ENCODE measurements at places on chromosomes 3 and 15.

DNA sequence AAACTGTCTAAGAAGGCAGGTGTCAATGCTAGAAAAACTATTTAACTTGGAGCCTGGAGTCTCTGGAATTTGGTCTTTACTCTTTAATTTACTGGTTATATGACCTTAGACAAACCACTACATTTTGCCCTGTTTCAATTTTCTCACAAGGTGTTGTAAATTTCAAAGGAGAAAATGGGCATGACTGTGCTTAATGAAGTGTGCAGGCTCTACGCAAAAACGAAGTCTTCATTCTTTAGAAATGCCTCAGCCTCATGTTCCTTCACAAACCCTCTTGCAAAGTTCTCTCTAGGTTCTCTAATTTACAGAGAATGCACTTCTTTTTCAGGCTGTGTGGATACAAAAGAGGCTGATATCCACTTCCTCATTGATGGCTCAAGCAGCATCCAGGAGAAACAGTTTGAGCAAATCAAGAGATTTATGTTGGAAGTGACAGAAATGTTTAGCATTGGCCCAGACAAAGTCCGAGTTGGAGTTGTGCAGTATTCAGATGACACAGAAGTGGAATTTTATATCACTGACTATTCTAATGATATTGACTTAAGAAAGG is 39.1 kb downstream of the COL6A5 start:
- DNase-seq, result no peak

- DNase-seq, result peak; percentile 2
Measured at GRCh38 chr3:165742351-165742750, 94.9 kb downstream of the BCHE start.

- no peak for DNase-seq
Measured at GRCh38 chr3:16869261-16870005, 15.3 kb upstream of the PLCL2 start.

DNA sequence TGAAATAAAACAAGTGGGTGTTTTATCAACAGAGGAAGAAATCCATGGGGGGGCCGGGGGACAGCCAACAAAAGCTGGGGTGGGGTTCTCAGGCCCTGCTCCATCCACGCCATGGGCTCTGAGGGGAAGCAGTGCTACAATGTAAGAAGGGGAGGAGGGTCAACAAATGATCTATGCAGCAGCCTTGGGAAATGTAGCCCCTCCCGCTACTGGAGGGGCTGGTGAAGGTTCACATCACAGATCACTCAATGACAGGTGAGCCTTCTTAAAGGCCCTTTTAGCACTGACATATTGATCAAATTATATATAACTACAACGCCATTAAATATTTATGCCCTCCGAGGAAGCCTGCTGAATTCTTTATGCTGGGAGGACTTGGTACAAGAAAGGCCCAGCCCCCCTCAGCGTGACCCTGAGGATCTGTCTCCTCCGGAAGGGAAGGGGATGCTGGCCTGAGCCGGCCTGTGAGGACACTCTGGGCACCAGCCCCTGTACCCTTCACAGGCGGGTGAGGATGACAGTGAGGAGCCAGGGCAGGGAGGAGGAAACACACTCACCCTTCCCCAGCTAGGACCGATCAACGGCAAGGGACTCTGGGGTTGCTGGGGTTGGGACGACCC is 15.3 kb downstream of the TLE3 start:
- no peak for DNase-seq

DNA sequence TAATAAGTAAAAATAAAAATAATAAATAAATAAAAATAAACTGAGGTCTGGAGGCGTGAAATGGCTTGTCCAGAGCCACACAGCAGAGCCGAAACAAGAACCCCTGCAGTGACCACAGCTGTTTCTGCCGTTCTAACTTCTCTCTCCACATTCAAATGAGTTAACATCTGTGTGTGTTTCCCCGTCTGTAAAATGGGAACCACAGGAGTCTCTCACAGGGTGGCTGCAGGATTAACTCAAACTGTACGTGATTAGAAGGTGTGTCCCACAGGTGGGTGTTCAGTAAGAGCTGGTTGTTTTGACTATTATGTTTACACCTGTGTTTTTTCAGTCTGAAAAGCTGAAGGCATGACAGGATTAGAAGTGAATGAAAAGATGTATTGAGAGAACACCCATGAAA is 27.0 kb upstream of the MUC4 start:
- no peak for DNase-seq

GRCh38 chr15:68303560-68304436 is 26.3 kb downstream of the FEM1B start:
- no peak for DNase-seq

GRCh38 chr3:49700014-49700413 is 10.7 kb downstream of the RNF123 start:
- no peak for DNase-seq

GRCh38 chr3:150239766-150240165 is 168.3 kb upstream of the TSC22D2 start:
- no peak for DNase-seq

DNA sequence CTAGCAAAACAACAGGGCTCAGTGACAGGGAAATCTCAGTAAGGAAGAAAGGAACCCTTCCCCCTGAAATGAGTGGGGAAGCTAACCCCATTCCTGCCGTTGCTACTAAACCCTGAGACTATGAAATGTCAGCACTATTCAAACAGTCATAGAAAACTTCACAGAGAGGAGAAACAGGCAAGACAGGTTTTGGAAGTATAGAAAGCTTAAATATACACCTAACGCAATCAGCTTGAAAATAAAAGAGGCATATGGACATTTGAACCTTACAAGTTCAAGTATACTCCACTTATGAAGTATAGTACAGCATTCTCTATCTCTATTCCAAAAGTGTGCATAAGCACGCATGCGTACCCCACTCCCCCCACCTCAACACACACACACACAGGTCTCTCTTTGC is 17.6 kb upstream of the FRMD4B start:
- no peak for DNase-seq

- DNase-seq, result no peak
Measured at GRCh38 chr3:23161896-23162570, 41.1 kb upstream of the UBE2E2 start.

DNA sequence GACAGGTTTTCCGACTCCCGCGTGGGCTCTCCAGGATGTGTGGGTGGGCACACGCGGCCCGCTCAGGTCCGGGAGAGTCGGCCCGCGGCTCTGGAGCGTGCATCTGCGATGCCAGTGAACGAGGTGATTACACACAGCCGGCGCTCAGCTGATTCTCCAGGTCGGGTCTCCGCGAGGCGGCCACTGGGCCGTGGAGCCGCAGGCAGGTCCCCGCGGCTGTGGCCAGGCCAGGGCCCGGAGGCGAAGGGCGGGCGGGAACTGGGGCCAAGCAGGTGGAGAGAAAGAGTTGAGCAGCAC is 13.2 kb downstream of the PAK6 start:
- DNase-seq, result no peak

DNA sequence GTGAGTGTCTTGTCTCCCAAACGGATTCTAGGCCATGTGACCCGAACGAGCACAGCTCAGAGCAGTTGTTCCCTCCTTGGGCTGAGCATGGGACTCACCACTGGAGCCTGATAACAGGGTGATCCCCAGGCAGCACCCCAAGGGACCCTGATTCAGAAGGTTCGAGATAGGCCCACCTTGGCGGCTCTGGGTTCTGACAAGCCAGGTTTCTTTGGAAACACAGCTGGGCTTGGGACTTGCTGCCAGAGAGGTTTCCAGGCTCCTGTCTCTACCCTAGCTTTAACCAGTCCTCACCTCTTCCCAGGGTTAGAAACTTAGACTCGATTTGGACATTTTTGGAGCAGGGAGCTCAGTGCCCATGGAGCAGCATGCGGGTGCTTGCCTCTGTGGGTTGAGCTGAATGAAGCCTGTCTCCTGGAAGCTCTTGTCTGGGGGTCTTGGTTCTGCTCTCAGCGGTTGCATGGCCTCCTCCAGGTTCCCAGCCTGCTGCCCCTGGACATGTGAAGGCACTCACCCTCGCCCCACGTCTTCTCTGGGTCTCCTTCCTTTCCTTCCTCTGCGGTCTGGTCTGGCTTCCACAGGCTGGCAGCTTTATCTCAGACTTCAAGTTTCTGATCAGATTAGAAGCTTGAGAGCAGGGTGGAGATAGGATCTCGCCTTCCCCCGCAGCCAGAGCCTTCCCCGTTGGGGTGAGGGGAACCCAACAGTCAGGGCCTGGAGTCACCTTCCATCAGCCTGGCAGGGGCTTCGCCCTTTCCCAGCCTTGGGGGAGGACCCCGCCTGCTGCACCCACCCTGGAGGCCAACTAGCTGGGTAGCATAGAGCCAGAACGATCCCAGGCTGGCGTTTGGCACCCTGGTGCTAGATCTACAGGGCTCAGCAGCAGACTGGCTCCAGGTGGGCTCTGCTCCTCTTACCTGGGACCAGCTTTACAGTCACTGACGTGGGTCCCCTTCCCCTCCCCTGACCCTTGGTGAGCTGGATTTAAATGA is 21.0 kb downstream of the PAQR5 start:
- no peak for DNase-seq

GRCh38 chr3:71865727-71866126 is 80.8 kb upstream of the PROK2 start:
- DNase-seq, result no peak

- no peak for DNase-seq
Measured at GRCh38 chr3:22724420-22724819, 478.7 kb upstream of the UBE2E2 start.

GRCh38 chr3:40366203-40367162 is 20.5 kb upstream of the ENTPD3 start:
- no peak for DNase-seq

GRCh38 chr3:71045917-71046282 is 537.6 kb downstream of the FOXP1 start:
- no peak for DNase-seq

GRCh38 chr3:141754032-141754431 is 9.2 kb upstream of the GRK7 start:
- no peak for DNase-seq

DNA sequence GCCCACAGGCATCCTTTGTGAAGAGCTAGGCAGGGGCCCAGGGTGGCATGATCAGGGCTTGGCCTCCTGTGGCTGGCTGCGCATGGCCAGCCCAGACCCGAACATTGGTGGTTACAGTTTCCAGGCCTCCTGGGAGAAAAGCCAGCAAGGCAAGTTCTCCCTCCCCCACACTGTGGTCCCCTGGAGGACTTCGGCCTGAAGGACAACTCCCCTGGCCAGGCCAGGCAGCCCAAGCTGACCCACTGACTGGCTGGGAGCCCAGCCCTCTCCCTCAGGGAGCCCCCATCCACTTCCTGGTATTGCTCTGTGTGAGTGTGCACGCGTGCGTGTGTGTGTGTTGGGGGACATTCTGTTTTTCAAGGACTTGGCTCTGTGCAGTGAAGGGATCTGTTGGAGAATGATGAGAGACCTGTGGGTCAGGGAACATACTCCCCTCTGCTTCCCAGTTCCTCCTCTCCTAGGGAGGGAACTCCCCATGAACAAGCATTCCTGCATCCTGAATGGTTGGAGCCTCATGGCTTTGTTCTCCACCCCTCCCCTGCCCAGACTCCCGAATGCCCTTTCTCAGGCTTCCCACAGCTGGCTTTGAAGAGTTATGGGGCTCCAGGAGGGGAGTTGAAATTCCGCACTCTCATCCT is 29.5 kb downstream of the CORO2B start:
- DNase-seq, result peak; percentile 45

DNA sequence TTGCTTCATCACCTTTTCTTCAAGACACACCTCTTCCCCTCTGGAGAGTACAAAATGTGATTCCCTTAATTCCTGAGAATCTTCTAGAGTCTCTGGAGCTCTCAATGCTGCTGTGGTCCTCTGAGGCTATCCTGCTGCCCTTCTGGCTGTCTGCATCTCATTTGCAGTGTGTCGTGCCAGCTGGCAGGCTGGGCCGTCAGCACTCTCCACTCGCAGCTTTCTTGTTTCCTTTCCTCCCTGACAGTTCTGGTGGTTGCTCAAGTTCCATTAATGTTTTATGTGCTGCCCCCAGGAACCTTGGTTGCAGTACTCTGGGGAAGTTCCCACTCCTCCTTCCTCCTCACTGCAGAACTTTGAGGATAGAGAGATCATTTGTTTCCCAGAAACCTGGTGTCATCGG is 210.8 kb upstream of the ROPN1 start:
- no peak for DNase-seq

DNA sequence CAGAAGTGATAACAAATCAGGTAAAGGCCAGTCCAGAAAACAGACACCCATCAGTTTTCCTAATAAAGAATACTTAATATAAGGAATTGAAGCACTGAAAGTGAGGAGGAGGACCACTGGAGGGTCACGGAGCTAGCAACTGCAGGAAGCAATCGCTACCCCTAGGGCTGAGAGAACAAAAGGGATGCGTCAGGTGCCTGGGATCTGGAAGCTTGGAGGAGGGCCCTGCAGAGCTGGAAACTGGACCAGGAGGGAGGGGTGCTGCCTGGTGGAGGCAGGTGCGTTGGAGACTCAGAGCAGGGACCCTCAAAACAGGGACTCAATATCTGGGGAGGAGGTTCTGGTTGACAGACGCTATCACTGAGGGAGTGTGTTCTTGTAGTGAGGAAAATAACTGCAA is 308.1 kb upstream of the RASGRP1 start:
- no peak for DNase-seq

DNA sequence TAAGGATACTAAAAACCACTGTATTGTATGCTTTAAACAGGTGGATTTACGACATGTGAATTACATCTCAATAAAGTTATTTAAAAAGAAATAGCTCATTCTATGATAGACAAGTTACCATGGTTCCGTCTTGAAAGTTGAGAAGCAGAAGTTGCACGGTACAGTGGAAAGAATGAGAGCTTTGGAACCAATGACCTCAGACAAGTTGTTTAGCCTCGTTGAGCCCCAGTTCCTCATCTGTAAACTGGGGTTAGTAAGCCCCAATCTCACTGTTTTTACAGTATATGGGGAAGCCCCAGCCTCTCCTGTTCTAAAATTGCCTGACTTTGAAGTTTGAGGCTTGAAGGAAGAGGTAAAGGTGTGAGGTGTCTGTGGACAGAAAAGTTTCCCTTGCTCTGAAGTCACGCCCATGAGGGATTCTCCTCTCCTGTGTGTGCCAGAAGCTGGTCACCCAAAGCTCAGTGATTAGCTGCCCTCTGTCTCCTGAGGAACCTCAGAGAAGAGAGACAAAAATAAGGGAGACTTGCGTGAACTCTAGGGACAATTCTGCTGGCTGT is 10.0 kb downstream of the CRYGS start:
- no peak for DNase-seq

- no peak for DNase-seq
Measured at GRCh38 chr15:56495053-56495452, 30.1 kb upstream of the MNS1 start.

DNA sequence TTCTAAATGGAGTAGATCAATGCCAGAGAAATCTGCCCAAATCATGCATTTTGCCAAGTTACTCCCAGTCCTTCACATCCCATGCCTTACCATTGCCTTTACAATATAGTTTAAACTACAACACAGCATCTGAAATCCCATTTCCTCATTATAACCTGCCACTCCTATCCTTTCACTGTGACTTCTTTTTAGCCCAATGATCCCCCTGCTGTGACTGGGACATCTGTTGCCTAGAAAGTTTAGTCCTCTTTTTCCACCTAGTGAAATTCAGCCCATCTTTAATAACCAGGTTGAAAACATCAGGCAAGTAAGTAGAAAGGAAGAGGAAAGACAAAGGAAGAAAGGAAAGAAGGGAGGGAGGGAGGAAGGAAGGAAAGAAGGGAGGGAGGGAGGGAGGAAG is 627.9 kb upstream of the ZNF385D start:
- no peak for DNase-seq

GRCh38 chr3:52153389-52154096 is 680 bp downstream of the POC1A start:
- DNase-seq, result no peak

GRCh38 chr15:62912808-62913207 is 129.7 kb upstream of the TPM1 start:
- peak; percentile 48 for DNase-seq
